ENCODE measurements at places on chromosomes 3 and 15. TPM values are rescaled to one million over a fixed set of nuclear protein-coding genes. Genes with fewer than 3 reads are reported as not detected.

ARHGAP11A gene
- 35.5 TPM for total RNA-seq

CLDN18 gene
- total RNA-seq = not detected

ZNF639 gene
- total RNA-seq = 42.6 TPM

MYO5C gene
- total RNA-seq = 22.3 TPM

TRPM1 gene
- total RNA-seq = not detected

TMEM40 gene
- 3.0 TPM for total RNA-seq

PARP9 gene
- 12.6 TPM for total RNA-seq

IL17RC gene
- total RNA-seq = 33.2 TPM

HGD gene
- 5.9 TPM for total RNA-seq

TF gene
- total RNA-seq = not detected

ZCWPW2 gene
- total RNA-seq = 0.58 TPM

CA12 gene
- total RNA-seq = 19.7 TPM

ST8SIA2 gene
- 6.3 TPM for total RNA-seq

EPHA3 gene
- not detected for total RNA-seq

SNURF gene
- total RNA-seq = 4.6 TPM

LTK gene
- 0.69 TPM for total RNA-seq

RHOV gene
- 1.7 TPM for total RNA-seq

PGBD4 gene
- 0.43 TPM for total RNA-seq

FBXO40 gene
- not detected for total RNA-seq

SLC22A14 gene
- total RNA-seq = not detected
